ENCODE measurements at places on chromosomes 2 and 18.

DNA sequence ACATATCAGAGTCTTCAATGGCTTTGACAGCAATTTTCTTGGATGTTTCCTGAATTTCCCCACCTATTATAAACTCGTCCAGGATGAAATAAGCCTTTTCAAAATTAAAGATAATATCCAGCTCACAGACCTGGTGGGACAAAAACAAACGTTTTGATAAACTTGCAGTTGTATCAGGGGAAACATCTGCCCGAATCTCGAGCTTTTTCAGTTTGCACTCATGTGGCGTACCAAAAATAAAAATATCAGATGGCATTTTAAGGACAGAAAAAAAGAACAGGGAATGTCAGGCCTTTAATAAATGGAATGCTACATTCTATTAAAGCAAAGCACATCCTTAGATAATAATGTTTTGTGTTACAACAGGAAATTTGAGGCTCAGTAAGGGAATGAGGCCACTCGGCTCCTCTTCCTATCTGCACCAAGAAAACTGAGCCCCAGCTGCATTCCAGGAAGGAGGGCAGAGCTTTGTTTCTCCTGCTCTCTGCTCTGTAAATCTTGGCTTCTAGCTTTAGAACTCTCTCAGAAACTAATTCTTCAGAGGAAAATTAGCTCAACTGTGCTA is 72.1 kb downstream of the AP1S3 start:
- no peak for DNase-seq

- no peak for DNase-seq
Measured at GRCh38 chr2:218193701-218194100, 23.3 kb upstream of the ARPC2 start.

DNA sequence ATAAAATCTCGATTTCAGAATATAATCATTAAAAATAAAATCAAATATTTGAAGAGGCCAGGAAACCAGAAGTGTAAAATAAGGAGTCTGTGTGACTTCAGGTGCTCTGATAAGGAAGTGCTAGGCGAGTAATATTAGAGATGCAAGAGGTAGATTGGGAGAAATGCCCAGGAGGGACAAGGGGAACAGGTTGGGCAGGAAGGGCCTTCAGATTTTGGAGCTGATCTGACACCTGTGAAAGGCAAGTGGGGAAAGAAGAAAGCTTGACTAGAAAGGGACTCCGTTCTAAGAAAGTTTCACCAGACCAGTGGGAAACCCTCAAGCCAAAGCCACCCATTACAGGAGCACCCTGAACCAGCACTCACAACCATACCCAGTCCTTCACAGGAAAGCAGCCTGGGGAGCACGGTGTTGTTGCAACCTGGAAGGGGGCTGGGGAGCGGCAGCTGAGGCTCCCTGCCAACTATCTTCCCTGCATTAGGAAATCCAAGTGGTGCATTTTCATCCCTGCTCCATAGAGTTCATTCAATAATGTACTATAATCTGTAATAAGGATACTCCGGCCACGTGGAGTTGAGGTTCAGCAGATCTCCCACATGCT is 57.5 kb upstream of the GREB1L start:
- DNase-seq = no peak

GRCh38 chr2:168064011-168064998 is 183.1 kb downstream of the STK39 start:
- no peak for DNase-seq

DNA sequence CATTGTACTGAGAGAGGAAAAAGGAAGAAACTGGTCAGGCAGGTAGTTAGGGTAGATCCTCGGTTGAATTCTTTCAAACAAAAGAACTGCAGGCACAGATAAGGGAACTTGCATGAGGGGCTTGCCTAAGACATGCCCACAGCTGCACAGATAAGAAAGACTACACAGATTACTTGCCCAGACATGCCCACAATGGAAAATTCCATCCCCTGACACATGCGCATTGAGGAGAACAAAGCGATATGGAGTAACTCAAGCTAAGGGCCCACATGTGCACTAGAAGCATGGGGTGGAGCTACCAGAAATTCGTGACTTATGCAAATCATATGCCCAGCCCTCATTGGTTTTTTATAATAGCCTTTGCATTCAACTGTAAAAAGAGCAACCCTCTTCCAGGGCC is 181.3 kb upstream of the ZNF521 start:
- DNase-seq = no peak

DNA sequence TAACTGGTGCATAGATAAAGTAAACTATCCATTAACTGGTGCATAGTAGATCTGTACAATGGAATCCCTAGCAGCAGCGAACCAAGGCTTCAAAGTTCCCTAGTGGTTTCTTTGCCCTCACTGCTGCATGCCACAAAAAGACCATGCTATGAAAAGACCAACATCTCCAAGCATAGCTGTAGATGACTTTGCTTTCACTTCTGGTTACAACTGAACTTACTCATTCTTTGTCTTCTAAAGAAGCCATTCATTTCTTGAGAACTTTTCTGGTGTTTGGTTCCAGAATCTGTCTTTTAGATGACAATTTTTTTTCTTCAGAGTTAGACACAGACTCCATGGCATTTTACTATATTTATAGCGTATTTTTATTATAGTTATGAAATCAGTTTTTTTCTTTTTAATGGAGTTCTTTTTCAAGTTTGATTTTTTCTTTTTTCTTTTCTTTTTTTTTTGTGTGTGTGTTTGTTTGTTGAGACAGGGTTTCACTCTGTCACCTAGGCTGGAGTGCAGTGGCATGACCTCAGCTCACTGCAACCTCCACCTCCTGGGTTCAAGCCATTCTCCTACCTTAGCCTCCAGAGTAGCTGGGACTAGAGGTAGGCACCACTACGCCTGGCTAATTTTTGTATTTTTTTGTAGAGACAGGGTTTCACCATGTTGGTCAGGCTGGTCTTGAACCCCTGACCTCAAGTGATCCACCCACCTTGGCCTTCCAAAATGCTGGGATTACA is 63.6 kb downstream of the SLC35F5 start:
- DNase-seq = no peak

- DNase-seq = no peak
Measured at GRCh38 chr2:86000131-86000937, 105.4 kb downstream of the POLR1A start.

GRCh38 chr2:170404846-170405245 is 226.9 kb downstream of the MYO3B start:
- no peak for DNase-seq

DNA sequence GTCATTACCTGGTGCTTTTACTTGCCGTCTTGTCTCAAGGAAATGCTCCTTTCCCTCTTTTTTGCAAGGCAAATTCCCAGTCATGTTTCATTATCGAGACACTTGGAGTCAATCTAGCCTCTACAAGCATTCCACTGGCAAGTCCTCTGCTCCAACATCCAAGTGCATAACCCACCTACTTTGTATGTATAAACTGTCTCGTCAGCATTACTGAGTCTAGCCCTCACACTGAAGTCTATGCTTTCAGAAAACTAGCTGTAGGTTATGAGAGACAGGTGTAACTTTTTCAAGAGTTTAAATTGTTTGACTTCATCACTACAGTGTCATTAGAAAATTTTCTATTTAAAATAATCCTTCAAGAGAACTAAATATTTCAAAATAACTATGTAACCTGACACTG is 319.2 kb downstream of the NBAS start:
- DNase-seq = no peak

DNA sequence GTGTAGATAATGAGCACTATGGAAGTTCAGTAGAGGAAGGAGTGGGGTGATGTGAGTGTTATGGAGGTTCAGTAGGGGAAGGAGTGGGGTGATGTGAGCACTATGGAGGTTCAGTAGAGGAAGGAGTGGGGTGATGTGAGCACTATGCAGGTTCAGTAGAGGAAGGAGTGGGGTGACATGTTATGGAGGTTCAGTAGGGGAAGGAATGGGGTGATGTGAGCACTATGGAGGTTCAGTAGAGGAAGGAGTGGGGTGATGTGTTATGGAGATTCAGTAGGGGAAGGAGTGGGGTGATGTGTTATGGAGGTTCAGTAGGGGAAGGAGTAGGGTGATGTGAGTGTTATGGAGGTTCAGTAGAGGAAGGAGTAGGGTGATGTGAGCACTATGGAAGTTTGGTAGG is 116.3 kb upstream of the SMAD7 start:
- DNase-seq = no peak

DNA sequence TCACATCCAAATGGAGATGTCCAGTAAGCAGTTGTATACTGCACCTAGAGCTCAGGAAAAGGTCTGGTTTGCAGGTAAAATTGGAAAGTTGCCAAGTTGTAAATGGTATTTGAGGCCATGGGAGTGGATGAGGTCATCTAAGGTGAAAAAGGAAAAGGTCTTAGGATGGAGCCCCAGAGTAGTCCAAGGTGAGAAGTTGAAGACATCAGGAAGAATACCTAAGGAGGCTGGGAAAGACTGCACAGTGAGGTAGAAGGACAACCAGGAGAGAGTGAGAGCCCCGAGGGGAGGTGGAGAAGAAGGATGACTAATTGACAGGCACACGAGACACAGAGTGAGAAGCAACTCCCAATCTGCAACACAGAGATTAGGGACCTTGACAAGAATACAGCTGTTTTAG is 10.7 kb downstream of the DPP4 start:
- no peak for DNase-seq

GRCh38 chr2:111952871-111953452 is 54.6 kb downstream of the MERTK start:
- DNase-seq = no peak
